Pons (tissue), 1 donor: ENCODE measurements at places on chromosomes 4 and X.
A peak's percentile ranks its signal among the peaks of the same experiment; 100 is the strongest.

GRCh38 chr4:9735515-9735914 is 45.9 kb upstream of the DRD5 start:
- DNase-seq, result no peak

GRCh38 chr4:25320773-25321172 is 8.2 kb downstream of the ZCCHC4 start:
- no peak for DNase-seq

GRCh38 chrX:144918936-144919335 is 328.4 kb upstream of the SPANXN1 start:
- DNase-seq, result no peak

- no peak for DNase-seq
These were observed 151.8 kb downstream of the LHFPL1 start for GRCh38 chrX:112527903-112528302.

DNA sequence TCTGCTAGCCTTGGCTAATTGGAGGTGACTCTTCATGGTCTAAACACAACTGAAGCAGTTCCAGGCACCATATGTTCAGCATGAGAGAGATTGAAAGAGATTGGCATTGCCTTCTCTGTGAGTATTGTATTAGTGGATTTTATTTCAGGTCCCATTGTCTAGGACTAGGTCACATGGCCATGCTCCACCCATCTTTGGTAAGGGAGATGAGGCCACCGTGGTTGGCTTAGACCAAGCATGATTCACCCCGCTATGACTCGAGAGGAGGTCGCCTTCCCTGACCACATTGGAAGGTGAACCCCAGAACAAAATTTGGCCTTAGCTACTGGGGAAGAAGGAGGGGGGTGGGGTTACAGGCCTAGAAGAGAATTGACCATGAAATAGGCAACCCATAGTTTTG is 109.9 kb upstream of the BCOR start:
- DNase-seq, result no peak

GRCh38 chrX:38627683-38628082 is 66.3 kb downstream of the TSPAN7 start:
- no peak for DNase-seq

DNA sequence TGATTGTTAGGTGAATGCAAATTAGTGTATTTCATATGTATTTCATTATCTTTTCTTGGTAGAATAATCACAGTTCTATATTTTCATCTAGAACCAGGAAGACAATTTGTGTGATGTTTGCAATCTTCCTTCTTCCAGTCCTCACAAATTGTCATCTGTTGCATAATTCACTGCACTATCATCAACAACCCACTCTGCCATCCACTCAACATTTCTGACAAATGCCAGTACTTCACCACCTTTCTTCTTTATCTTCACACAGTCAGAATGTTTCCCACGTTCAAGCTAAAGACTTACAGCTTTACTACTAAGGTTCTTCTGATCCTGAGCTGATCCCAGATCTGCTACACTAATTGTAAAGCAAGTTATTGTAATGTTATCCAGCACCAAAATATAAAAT is 107.8 kb downstream of the IQCM start:
- DNase-seq, result no peak

- no peak for DNase-seq
These were observed 438.2 kb upstream of the DIAPH2 start for GRCh38 chrX:96246436-96246835.

DNA sequence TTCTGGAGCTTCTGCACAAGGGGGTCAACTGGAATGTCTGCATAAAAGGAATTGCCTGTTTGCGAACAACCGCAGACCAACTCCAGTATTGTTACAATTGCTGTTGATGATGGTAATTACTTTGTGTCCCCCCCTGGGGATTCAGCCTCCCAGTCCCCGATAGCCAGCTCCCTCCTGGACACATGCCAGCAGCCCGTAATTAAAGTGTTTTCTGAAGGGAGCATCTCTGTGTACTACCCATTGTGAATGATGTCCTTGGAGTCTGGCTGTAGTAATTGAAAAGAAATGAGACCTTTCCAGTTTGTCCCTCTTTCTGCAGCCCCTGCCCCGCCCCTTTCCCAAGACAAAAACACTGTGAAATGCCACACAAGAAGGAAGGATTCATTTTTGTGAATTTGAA is 377.1 kb upstream of the LCORL start:
- DNase-seq, result no peak

DNA sequence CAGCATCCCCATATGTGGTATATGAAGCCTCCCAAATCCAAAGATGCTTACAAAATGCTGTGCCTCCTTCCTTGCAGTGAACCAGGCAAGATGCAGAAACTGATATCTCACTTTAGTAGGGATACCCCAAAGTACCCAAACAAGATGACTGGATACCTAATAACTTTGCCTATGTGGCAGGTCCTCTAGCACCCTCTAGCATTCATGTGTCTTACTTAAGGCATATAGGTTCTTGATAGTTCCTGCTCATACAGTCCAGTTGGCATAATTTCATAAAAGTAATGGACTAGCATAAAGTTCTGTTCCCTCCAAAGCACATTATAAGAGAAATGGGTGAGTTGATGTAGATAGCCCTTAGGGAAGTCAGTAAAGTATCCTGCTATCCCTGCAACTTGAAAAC is 36.8 kb upstream of the SPP1 start:
- peak; percentile 30 for DNase-seq

GRCh38 chr4:77022560-77023179 is 53.1 kb downstream of the CCNI start:
- DNase-seq, result no peak

DNA sequence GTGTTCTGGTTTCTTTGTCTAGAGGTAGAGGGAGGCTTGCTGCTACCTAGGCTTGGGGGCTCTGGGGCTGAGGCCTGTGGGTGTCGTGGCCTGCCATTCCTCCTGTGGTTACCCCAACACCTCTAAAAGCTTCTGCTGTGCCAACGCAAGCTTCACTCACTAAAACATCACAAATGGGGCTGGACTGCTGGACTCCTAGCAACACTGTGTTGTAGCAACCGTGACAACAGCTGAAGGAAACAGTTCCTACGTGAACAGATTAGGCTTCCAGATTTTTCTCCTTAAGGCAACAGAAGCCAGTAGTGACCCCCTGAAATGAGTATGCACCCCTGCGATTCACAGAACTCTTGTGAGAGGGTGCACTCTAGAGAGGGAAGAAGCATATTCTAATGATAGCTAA is 138.3 kb upstream of the TEX13D start:
- DNase-seq, result no peak

DNA sequence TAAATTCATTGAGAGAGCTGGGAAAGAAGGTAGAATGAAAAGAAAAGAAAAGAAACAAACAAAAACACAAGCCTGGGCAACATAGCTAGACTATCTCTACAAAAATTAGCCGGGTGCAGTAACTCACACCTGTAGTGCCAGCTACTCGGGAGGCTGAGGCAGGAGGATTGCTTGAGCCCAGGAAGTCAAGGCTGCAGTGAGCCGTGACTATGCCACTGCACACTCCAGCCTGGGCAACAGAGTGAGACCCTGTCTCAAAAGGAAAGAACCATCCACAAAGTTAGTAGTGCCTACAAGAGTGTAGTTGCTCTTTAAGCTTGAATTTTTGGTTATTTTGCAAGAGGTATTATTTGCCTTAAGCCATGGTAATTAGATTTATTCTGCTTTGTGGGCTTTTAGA is 157.7 kb downstream of the CBR4 start:
- no peak for DNase-seq

GRCh38 chrX:9560219-9560618 is 95.4 kb downstream of the TBL1X start:
- peak; percentile 51 for DNase-seq

- peak; percentile 10 for DNase-seq
These were observed 31.3 kb downstream of the EMCN start for GRCh38 chr4:100486496-100486895.

DNA sequence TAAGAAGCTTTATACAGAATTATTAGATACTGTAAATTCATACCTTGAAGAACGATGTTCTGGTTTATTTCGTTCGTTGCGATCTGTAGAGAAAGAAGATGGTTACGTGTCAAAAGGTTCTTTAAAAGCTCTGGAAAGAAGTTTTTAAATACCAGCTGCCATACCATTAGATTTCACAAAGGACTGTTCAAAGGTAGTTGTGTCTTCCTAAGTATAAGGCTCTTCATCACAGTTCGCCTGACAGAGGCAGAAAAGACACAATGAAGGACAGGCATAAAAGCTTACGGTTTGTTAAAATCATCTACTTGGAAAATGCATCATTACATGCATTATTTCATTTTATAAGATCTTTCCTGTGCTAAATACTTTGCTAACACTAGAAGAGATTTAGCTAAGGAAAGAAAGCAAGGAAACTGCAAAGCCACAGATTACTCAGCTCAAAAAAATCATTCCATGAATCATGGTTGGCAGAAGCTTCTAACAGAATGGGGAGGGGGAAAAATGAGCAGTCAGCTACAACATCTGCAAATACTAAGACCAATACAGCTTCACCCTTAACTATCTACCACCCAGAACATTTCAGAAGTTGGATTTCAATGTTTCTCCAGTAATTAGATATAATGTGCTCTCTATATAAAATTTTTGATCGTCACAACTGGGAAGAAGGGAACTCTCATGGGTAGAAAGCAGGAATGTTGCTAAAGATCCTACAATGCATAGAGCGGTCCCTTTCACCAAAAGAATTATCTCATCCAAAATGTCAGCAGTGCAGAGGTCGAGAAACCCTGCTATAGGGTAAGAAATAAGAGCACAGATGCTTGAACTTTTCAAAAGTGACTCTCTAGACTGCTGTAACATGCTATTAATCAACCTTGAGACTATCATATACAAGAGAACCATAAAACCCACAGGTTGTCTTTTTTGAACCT is 50.7 kb upstream of the PRSS48 start:
- peak; percentile 92 for DNase-seq

GRCh38 chrX:40176351-40177116 is 78.8 kb upstream of the BCOR start:
- DNase-seq, result no peak

- DNase-seq, result no peak
These were observed 6.2 kb downstream of the CTBP1 start for GRCh38 chr4:1242506-1243450.
